Stimulated activated CD4-positive, alpha-beta T cell treated with anti-CD3 and anti-CD28 coated beads, TNF-alpha, amount 100 ng/mL, for 24 hours (primary cell): ENCODE measurements at places on chromosomes 5 and 9.
A peak's percentile ranks its signal among the peaks of the same experiment; 100 is the strongest.

DNA sequence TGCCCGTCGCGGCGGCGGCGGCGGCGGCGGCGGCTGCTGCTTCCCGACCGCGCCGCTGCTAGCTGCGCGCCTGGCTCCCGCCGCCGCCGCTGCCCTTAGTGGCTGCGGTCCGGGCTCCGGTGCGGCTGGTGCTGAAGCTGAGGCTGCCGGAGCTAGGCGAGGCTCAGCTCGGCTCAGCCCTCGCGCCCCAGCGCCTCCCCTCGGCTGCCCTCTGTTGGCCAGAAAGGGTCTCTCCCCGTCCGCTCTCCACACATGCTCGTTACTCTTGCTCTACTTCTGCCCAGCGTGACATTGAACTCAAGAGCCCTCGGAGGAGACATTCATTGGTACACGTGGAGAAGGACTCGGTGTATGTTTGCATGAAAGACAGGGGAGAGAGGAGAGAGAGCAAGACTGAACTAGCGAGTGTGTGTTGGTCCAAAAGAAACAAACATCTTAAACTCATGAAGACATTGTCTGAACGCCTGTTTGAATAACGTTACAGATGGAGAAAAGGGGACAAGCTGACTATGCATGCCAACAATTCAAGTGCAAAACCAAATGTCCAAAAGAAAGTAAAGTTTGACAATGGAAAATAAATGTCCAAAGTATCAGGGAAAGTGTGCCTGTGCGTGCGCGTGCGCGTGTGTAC lies at the start of gene HCN1:
Gene HCN1, minus strand, starts transcription at position 175 of the 631 bp plus-strand sequence.
- DNase-seq, result peak; percentile 42

GRCh38 chr5:8905021-8905420 lies 640.9 kb downstream of the SEMA5A start:
- DNase-seq, result no peak

- no peak for DNase-seq
Observed at GRCh38 chr9:100440071-100440470, 13.1 kb downstream of the MSANTD3 start.

- no peak for DNase-seq
Observed at GRCh38 chr5:173795601-173796000, 92.5 kb upstream of the CPEB4 start.

DNA sequence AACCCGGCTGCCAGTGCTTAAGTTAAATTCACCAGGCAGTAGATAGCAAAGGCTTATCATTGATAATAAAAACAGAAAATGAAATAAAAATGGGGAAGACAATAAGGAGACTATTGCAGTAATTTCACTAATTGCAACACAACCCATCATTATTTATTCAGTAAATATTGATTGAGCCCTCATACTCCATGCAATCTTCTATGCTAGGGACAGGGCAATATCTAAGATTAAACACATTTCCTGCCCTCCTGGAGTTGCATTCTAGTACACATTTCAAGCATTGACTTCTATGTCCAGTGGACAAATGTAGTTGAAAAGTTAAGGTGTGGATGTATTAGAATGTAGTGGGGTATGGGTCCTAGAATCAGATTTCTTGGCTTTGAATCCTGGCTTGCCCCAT lies 12.8 kb downstream of the MEGF10 start:
- DNase-seq, result no peak
